ENCODE measurements at places on chromosomes 3 and 15.

DNA sequence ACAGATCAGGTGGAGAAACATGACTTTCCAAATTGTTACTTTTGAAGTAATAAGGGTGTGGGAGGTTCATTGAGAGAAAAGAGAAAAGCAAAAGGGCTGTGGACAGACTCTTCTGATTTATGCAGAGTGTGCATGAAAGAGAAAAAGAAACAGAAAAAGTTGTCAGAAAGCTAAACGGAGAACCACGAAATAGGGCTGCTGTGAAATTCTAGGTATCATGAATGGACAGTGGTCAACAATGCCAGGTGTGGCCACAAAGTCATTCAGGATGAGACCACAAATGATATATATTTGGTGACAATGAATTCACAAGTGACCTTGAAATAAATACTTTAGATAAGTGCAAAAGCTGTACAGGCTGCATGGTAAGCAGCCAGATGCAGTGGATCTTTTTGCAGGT is 170.1 kb downstream of the IL5RA start:
- DNase-seq, result no peak

- DNase-seq, result no peak
These were observed 17.9 kb downstream of the SLC35A5 start for GRCh38 chr3:112579697-112580096.

- no peak for DNase-seq
These were observed 31.9 kb downstream of the FBXO45 start for GRCh38 chr3:196600359-196600758.

DNA sequence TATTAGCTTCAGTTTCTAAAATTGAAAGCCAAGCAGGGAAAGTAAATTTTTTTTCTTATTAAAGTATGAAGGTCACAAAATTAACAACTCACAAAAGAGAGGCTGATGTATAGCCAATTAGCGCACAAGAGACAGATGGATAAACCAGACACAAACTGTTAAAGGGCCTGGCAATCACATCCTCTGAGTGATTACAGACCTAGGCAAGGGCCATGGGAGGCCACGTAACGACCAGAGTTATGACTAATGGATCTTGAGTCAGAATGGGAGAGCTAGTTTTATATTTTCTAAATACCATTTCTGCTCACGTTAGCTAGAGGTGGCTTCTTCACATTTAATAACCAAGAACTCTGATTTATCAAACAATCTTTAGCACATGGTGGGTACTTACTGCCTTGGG is 17.8 kb upstream of the SCAMP5 start:
- DNase-seq, result peak; percentile 23

DNA sequence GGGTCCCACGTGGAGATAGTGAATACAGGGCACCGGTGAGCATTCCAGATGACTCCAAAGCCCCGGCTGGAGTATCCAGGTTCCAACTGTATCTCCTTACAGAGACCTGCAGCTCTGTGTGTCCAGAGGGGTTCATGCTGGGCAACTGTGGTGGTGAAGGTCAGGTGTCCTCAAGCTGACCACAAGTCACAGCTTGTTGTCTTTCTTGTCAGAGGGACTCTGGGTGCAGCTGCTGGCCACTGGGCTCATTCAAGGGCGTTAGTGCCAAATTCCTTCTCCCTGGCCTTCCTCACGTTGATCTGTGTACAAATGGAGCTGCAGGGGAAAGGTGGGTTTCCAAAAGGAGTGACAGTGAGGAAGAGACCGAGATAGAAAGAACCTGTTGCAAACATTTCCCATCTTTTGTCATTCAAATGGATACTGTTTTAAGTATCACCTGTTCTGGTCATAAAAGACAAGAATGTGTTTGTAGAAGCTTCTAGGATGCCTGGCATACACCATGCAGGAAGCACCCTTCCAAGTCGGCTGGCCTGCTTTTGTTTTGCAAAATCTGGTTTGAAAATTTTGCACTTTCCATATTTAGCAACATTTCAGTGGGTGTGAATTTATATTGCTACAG is 52.5 kb downstream of the CEMIP start:
- no peak for DNase-seq

GRCh38 chr15:74315626-74316025 is 51.8 kb downstream of the CYP11A1 start:
- DNase-seq, result no peak

DNA sequence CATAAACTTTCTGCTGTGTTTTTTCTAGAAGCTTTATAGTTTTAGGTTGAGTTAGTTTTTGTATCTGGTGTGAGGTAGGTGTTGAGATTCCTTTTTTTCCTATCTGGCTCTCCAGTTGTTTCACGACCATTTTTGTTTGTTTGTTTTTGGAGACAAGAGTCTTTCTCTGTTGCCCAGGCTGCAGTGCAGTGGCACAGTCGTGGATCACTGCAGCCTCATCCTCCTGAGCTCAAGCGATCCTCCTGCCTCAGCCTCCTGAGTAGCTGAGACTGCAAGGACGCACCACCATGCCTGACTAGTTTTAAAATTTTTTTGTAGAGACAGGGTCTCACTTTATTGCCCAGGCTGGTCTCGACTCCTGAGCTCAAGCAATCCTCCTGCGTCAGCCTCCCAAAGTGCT is 20.6 kb downstream of the RNF111 start:
- DNase-seq, result no peak

- no peak for DNase-seq
These were observed 34.6 kb downstream of the LSM3 start for GRCh38 chr3:14213066-14213774.

DNA sequence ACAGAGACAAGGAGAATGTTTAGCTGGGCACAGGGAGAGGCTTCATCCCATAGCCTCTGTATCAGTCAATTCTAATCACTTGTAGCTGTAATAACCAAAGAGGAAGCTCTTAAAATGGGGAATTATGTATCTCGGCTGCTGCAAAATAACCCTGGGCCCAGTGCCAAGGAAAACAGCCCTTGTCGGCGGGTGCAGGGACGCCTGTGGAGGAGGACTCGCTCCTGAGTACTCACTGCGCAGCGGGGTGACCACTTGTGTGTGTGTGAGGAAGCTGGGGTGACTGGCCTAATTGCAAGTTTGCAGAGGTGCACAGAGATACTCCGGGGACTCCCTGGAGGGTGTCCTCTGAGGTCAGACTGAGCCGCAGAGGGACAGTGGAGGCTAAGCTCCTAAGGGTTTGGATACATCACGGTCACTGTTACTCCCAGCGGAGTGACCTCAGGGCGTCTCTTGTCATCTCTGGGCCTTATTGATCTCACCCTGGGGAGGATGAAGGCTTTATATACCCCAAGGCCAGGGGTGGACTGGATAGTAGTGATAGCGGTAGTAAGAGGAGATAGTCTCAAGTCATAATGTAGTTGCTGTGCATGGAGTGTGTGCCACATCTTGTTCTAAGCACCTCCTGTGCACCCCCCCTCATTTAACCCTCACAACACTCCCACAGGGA is 37.2 kb downstream of the SLC6A6 start:
- no peak for DNase-seq

DNA sequence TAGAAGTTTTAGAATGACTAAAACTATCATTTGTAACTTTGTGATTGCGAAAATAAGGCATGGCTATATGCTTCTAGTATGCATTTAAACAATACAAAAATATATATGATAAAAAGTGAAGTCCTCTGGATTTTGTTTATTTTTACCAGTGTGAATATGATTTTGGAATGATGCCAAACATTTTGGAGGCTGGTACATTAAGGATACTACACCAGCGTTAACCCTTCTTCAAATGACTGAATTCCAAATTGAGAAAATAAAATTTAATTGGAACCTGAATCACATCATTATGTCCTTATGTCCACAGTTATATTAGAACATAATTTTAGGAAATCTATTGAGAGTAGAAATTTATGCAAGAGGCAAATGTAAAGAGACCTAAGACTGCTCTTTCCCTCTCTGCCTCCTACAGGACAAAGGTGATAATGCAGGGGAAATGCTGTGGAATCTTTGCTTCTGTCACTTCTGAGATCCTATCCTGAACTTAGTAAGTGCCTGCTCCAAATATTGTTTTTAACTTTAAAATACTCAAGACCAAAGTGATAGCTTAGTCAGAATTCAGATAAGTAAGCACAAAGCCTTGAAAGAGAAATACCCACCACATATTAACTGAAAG is 121.1 kb upstream of the NANOGP8 start:
- no peak for DNase-seq
